ENCODE measurements at places on chromosomes 7 and 10.

GRCh38 chr7:422886-423225 lies 96.8 kb downstream of the PDGFA start:
- DNase-seq: no peak

DNA sequence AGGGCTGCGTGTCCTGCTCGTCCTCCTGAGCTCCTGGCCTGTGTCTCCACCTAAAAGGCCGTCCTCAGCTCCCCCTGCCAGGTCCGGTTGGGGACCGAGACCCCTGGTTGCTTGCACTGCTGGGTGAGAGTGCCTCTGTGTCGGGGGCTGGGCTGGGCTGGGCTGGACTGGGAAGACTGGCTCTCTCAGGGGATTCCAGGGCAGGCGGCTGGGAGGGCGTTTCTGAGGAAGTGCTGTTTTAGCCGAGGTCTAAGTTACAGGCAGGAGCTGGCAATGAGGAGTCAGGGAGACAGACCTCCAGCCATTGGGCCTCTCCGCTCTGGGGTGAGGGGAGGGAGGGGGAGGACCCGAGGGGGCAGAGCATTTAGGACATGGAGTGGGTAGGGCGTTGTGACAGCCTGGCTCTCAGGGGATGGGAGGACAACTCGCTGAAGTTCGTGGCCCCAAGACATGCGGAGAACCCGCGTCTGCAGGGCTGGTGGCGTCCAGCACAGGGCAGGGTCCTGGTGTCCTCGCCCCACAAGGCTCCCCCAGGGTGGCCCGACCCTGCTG lies 20.9 kb downstream of the FOXK1 start:
- no peak for DNase-seq

DNA sequence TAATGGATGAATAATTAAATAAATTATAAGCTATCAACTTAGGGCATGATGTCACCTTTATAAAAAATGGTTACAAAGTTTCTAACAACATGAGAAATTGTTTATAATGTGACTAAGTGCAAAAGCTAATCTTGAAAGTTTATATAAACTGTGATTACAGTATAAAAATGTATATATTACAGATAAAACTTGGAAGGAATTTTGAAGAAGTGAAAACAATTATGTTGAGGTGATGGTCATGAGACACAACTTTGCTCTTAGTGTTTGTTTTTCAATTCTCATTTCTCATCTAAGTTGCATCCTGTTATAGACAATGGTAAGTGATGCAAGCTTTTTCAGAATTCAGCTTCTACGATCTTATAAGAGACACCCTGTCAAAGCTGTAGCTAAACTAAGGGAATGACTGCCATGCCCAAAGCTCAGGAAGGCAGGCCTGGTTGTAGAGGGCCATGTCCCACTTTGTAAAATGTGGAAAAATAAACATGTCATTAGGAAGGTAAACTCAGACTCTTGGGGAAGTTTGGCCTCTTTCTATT lies 23.9 kb downstream of the MACC1 start:
- no peak for DNase-seq

GRCh38 chr10:87878664-87879459 lies 15.4 kb downstream of the PTEN start:
- no peak for DNase-seq

GRCh38 chr7:30468791-30469190 lies 9.8 kb downstream of the NOD1 start:
- DNase-seq: no peak

GRCh38 chr10:108556186-108556585 lies 1367.1 kb downstream of the XPNPEP1 start:
- no peak for DNase-seq

- no peak for DNase-seq
Observed at GRCh38 chr10:129605986-129606518, 139.0 kb downstream of the MGMT start.

- DNase-seq: no peak
Observed at GRCh38 chr10:63819753-63820329, 298.6 kb downstream of the REEP3 start.

DNA sequence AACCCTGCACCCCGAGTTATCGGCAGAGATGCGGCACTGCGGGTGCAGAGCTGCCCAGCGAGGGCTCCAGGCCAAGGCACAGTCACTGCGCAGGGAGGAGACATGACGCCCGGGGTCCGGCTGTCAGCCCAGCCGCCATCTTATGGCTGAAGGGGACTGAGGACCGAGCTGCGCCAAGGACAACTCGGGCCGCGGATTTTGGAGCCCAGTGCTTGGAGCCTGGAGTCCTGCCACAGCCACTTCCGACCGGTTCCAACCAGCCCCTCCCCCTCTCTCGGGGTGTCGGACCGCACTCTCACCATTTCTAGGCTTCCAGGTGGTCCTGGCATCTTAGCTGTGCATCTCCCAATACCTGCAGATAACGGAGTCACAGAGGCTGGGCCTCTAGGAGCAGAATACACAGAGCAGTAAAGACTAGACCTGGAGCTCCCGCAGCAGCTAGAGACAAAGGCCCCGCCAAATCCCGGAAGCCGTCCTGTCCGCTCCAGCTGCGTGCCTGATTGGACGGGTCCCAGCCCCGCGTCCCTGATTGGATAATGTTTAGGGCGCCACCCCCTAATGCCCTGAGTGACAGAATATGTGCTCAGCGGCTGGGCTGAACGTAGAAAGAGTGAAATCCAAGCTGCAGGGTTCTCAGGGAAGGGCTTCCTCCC lies at the start of gene ZNF680:
Gene ZNF680, minus strand, starts transcription at position 446 of the 653 bp plus-strand sequence. Its CDS starts 117 bp downstream, at position 329.
- peak; percentile 78 for DNase-seq

DNA sequence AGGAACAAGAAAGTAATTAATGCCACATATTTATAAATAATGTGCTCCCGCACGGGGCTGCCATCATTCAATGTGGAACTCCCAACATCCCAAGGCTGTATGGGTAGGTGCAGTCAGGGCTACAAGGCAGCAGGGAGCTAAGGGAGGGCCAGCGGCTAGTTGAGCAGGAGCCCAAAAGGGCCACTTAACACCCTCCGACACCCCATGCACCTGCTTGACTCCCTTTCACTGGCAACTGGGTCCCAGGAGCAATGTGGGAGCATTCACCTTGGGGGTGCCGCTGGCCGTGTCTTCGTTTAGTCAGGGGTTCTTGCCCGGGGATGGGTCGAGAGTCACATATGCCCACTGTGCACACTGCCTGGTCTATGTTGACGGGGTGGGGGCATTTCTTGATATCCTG lies 27.9 kb downstream of the SCART1 start:
- no peak for DNase-seq

- DNase-seq: no peak
Observed at GRCh38 chr10:69871074-69871473, 69.4 kb downstream of the COL13A1 start.

DNA sequence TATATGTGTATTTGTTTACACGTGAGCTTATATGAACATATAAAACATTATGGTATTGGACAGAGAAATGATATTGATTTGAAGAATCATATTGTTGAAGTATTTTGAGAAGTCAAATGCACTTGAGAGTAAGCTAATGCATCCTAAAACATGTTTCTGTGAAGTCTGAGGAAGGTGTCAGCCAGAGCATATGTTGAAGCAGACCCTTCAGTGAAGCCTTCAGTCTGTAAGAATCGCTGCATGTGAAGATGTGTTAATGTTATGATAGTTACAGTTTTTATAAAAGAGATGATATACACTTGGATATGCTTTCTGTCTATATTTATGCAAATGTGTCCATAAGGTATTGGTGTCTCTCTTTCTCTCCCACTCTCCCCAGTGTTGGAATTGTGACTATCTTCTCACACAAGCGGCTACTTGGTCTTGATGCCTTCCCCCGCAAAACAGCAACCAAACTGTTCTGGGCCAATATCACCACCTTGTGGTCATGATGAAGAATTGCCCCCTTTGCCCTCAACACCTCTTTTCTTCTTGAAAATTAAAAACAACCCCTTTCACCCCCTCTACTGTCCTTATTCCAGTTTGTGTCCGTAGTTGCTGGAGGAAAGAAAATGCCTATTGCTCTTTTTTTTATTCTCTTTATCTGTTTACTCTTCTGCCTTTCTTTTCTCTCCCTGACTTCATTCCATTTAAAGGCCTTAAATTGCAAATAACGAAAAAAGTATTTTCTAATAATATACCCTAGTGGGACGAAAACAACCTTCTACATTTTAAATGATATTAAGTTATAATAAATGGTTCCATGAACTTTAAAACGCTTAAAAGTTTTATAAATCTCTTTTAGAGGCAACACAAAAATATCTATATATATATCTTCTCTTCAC lies 64.9 kb downstream of the IKZF1 start:
- DNase-seq: no peak

DNA sequence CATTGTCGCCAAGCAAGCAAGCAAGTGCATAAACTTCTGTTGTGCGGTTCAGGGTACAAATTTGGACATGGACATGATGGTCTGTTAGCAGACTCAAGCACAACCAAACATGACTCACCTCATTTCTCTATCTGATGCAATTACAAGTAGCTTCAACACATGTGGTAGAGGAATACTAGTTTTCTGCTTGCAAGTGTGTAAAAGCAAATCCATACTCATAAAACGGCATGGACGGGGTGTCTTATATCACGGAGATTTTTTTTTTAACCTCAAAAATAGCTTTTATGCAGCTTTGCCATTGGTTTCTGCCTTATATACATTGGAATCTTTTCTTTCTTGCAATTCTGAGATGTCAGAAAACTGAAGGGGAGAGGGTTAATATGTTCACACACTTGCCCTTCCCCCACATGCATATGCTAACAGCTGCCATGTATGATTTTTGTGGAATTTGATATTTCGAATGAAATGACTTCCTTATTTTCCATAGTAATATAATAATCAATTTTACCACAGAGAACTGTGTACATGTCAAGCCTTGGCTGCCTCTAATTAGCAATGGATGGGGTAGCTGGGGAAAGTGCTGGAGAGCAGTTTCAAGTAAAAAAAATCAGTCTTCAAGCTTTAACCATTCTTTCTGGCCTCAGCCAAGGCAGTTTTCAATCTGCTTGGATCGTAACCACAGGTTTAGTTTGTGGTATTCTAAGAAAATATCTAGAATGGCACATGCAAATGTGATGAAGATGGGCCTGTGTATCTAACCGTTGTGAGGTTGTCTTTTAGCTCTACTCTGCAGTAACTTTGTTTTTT lies 106.0 kb upstream of the PDCD4 start:
- no peak for DNase-seq

DNA sequence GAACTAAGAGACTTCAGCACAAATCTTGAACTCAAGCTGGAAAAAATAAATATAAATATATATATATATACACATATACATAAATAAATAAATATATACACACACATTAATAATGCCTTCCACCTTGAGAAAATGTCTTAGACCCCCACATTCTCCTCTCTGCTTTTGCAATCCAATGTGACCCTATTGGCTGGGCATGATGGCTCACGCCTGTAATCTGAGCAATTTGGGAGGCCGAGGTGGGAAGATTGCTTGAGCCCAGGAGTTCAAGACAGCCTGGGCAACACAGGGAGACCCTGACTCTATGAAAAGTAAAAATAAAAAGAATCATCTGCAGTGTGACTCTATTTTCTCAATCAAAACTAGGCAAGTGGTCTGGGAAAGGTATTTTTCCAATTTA lies 424.1 kb upstream of the NFE2L3 start:
- DNase-seq: no peak

DNA sequence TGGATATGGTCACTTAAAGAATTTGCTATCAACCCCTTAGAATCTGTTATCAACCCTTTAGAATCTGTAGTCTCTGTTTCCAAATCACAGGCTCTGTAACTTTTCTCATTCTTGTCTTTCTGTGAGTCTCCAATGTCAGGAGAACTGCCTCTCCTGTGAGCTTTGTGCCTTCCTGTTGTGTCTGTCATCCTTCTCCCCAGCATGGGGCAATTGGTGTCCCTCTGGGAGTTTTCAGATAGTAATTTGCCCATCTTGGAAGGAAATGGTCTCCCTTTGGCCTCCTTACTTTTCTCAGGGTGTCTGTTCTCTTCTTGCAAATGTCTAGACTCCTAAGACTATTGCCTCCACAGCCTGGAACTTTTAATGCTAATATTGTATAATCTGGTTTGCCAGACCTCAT lies 521.9 kb downstream of the NRG3 start:
- no peak for DNase-seq

- DNase-seq: peak; percentile 0
Observed at GRCh38 chr10:33412653-33413361, 78.3 kb upstream of the NRP1 start.

All from stimulated activated CD8-positive, alpha-beta memory T cell treated with anti-CD3 and anti-CD28 coated beads, Interleukin-2, amount 100 ng/mL, for 48 hours (primary cell).